T-helper 2 cell (primary cell): ENCODE measurements at places on chromosomes 2 and 18.

DNA sequence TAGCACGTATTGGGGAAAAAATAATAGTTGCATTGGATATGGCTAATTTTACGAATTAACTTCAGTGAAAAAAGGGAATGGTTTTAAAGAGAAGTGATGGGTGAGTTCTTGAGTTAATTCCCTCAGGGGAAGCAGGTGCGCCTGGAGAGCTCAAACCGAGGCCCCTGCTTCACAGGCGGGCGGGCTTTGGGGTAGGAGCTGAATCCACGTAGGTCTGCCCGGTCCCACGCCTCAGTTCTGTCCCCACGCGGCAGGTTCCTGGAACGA, 44.1 kb downstream of the GORASP2 start:
- DNase-seq = no peak

DNA sequence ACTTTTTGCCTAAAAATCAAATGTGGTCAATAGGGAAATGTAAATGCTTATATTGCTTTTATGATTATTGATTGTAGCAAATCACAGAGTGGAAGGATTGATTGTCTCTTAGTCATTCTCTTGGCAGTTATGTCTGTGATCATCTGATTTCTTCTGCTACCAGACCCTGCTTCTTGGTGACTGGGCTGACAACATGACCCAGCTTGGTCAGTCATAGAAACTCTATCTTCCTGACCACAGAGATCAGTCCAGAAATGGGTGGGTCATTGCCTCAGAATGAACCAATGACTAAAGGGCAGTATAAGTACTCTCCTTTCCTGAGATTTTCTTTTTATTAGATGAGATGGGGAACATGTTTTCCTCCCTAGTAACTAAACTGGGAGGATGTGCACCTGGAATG, 87.6 kb downstream of the MAIP1 start:
- DNase-seq = no peak

- DNase-seq = no peak
Observed at GRCh38 chr18:415617-416612, 84.6 kb downstream of the COLEC12 start.

- no peak for DNase-seq
Observed at GRCh38 chr2:132904142-132904842, 234.3 kb upstream of the LYPD1 start.

GRCh38 chr2:148613231-148614013, 31.1 kb upstream of the EPC2 start:
- no peak for DNase-seq

GRCh38 chr2:48933828-48934497, 178.4 kb upstream of the LHCGR start:
- DNase-seq = no peak
